Ovary (tissue), 10 donors: ENCODE measurements at places on chromosomes 13 and 19. TPM values are rescaled to one million over a fixed set of nuclear protein-coding genes. Genes with fewer than 3 reads are reported as not detected.

DNA sequence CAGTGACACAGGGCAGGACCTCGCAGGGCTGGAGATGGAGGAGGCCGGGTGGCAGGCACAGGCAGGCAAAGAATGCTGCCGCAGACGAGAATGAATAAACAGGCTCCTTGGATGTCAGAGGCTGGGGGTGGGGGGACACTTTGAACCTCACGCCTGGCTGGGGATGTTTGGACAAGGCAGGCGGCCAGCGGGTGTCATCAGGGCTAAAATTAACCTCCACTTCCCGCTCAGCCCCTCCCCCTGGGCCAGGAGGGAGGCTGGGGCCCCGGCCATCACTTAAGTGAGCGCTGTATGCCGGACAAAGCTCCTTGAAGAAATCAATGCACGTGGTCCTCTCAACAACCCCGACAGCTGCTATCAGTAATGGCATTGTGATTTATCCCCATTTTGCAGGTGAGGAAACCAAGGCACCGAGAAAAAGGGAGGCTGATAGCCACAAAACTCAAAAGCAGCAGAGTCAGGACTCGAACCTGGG, 10.3 kb upstream of the FUT5 start:
- no peak for DNase-seq

DNA sequence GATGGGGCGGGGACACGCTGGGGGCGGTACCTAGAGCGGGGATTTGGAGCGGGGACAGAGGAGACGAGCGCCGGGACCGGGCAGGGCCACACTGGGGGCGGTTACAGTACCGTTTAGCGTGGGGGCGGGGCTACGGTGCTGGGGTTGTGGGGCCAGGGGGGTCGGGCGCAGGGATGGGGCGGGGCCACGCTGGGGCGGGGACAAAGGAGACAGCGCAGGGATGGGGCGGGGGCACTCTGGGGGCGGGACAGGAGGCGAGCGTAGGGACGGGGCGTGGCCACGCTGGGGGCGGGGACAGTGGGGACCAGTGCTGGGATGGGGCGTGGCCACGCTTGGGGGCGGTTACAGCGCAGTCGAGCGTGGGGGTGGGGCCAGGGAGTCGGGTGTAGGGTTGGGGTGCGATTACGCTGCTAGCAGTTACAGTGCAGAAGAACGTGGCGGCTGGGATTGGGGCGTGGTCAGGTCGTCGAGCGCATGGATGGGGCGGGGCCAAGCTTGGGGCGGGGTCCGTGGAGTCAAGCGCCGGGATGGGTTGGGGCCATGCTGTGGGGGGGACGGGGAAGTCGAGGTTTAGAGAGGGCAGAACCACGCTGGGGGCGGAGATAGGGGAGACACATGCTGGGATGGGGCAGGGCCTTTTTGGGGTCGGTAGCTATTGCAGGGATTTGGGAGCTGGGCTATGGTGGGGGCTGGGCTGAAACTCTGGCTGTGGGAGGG, 660 bp downstream of the ALKBH7 start:
- peak; percentile 99 for DNase-seq

GRCh38 chr19:48539503-48540096, 12.4 kb upstream of the SULT2B1 start:
- no peak for DNase-seq

- DNase-seq = no peak
Observed at GRCh38 chr19:54415901-54416673, 823 bp downstream of the TTYH1 start.

Gene PVR
- total RNA-seq = 18.8 TPM

Gene POGLUT2
- 8.1 TPM for total RNA-seq
